ENCODE measurements at places on chromosomes 4 and X. TPM values are rescaled to one million over a fixed set of nuclear protein-coding genes. Genes with fewer than 3 reads are reported as not detected.

The FRMD7 gene
- 0.27 TPM for total RNA-seq

The BTC gene
- total RNA-seq: 7.8 TPM

The NPY1R gene
- total RNA-seq: 35.4 TPM

The DUSP21 gene
- total RNA-seq: not detected

DNA sequence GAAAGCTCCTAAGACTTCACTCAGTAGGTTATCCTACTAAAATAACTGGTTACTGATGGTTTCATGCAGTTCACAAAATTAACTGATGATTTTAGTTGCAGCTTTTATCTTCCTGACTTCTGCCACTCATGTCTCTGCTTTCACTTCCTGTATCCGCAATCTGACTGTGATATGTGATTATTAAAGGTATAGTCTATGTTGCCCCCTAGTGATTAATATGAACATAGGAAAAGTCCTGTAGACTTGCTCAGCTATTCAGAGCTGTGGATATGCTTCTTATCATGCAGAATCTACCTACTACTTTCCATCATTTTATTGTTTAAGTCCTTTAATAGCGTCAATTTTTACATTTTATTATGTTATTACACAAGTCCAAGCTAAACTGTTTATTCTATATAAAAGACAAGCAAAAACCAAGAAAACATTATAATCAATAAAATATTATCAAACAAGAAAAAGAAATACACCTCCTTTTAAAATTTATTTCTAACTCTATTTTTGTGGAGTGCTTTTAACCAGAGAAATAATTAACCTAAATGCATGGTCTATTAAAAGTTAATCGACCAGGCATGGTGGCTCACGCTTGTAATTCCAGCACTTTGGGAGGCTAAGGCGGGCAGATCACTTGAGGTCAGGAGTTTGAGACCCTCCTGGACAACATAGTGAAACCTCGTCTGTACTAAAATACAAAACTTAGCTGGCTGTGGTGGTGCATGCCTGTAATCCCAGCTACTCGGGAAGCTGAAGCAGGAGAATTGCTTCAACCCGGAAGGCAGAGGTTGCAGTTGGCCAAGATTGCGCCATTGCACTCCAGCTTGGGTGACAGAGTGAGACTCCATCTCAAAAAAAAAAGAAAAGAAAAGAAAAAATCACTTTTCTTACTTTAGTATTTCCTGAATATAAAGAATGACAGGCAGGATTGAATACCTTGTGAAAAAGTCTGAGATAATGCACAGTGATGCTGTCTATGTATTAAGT lies 40.4 kb upstream of the TLR2 start:
- H3K36me3 ChIP-seq: no peaks in the 10 kb centered on the region
- DNase-seq: no peak
- H3K27ac ChIP-seq: no peak overlapping the region
- H3K27me3 ChIP-seq: no peaks in the 10 kb centered on the region
- H3K4me3 ChIP-seq: peak overlapping the region; percentile 14

DNA sequence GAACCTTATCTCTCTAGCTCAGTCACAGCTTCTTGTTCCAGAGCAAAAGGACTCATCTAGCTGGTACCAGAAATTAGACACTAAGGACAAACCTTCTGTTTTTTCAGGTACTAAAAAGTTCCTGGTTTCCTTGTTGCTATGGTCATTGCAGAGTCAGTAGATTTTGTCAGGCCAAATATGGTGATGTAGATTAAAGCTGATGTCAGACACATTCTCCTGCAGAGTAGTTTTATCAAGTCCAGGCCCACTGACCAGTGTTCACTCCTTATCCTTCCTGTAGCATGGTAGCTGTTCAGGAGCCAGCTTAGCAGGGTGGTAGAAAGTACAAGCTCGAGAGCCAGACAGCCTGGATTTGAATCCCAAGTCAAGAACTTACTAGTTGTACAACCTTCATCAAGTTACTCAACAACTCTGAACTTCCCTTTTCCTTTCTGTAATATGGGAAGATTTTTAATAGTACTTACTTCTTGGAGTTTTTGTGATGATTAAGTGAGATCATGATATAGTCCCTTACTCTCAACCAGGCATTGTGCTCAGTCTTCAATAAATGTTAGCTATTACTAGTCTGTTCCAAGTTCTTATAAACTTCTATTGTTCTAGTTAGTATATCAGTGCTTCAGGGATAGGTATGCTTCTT lies 17.9 kb downstream of the OCRL start:
- DNase-seq: no peak
- peaks cover 4% of the 10 kb centered on the region for H3K36me3 ChIP-seq
- H3K4me1 ChIP-seq: no peaks in the 10 kb centered on the region
- peak overlapping the region; percentile 30 for H3K27ac ChIP-seq

DNA sequence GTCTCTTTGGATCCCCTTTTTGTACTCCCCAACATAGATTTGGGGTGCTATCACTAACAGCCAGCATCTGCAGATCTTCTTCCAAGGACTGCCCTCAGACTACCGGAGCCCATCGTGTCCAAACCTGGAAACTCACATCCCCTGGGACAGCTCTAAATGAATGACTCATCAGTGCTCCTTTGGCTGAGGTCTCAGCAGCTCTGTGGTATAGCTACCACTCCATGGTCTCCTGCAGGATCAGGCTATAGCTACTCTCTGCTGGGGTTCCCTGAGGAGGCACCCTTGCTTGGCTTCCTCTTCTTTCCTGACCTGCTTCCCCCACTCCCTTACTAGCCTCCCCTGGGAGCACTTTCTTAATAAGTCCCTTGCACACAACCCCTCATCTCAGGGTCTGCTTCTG lies 97.5 kb upstream of the PRPS2 start:
- no peaks in the 10 kb centered on the region for H3K4me1 ChIP-seq
- H3K27me3 ChIP-seq: no peaks in the 10 kb centered on the region
- no peaks in the 10 kb centered on the region for H3K36me3 ChIP-seq
- no peak for DNase-seq

DNA sequence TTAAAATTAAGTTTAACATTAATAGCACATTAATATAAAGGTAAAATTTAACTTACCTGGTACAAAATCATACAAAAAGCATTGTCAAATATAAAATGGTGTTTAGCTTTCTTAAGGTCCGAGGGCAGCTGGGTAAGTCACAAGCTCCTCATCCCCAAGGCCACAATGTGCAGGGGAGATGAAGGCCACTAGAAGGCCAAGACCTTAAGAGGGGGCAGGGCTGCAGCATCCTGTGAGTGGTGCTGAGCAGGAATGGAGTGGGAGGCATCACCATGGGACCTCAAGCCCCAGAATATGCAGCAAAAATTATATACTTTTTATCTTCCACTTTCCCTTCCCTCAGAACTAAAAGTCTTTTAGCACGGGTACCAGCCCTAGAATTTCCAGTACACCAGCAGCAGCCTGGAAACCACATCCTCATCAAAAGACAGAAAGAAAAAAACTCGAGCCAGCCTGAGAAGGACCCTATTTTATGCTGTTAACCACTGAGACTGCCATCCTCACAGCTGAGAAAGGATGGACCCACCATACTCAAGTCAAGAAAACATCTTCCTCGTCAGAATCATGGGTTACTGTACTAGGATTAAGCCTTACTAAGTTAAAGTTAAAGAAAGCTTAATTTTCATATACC lies 13.0 kb upstream of the RHOXF2 start:
- no peaks in the 10 kb centered on the region for H3K27me3 ChIP-seq
- no peaks in the 10 kb centered on the region for H3K4me1 ChIP-seq
- no peak overlapping the region for H3K27ac ChIP-seq
- DNase-seq: no peak
- no peaks in the 10 kb centered on the region for H3K36me3 ChIP-seq

GRCh38 chrX:84258708-84259107 lies 70.7 kb upstream of the RPS6KA6 start:
- no peaks in the 10 kb centered on the region for H3K36me3 ChIP-seq
- no peak overlapping the region for H3K27ac ChIP-seq
- H3K4me1 ChIP-seq: no peaks in the 10 kb centered on the region
- no peak for DNase-seq
- no peak overlapping the region for H3K4me3 ChIP-seq

DNA sequence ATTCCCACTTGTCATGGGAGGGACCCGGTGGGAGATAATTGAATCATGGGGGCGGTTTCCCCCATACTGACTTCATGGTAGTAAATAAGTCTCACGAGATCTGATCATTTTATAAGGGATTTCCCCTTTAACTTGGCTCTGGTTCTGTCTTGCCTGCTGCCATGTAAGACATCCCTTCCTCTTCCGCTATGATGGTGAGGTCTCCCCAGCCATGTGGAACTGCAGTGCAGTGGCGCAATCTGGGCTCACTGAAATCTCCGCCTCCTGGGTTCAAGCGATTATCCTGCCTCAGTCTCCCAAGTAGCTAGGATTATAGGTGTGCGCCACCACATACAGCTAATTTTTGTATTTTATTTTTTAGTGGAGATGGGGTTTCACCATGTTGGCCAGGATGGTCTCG lies 2.9 kb downstream of the HPGDS start:
- H3K36me3 ChIP-seq: no peaks in the 10 kb centered on the region
- H3K27ac ChIP-seq: no peak overlapping the region
- peaks cover 3% of the 10 kb centered on the region for H3K4me1 ChIP-seq

DNA sequence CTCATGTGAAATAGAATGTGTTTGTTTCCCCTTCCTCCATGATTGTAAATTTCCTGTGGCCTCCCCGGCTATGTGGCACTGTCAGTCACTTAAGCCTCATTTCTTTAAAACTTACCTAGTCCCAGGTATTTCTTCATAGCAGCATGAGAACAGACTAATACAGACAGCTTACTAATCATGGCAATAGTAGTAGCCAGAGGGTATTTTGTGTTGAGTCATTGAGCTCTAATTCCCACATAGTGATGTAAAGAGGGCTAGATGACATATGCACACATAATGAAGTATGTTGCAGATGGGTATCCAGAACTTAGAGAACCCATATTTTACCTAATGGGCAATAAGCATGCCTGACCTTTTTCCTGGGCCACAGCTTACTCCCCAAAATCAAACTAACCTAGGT lies 1197.2 kb downstream of the PCDH7 start:
- no peaks in the 10 kb centered on the region for H3K4me1 ChIP-seq
- no peak overlapping the region for H3K4me3 ChIP-seq
- DNase-seq: no peak
- H3K27me3 ChIP-seq: no peaks in the 10 kb centered on the region

- no peaks in the 10 kb centered on the region for H3K36me3 ChIP-seq
- H3K27ac ChIP-seq: no peak overlapping the region
- no peaks in the 10 kb centered on the region for H3K27me3 ChIP-seq
- H3K4me3 ChIP-seq: no peak overlapping the region
- no peaks in the 10 kb centered on the region for H3K4me1 ChIP-seq
Measured at GRCh38 chr4:48162162-48162561, 28.1 kb upstream of the TXK start.

- peaks cover 16% of the 10 kb centered on the region for H3K4me1 ChIP-seq
- no peak for DNase-seq
- no peaks in the 10 kb centered on the region for H3K27me3 ChIP-seq
- no peak overlapping the region for H3K4me3 ChIP-seq
Measured at GRCh38 chr4:145530662-145531061, 49.0 kb downstream of the SMAD1 start.

DNA sequence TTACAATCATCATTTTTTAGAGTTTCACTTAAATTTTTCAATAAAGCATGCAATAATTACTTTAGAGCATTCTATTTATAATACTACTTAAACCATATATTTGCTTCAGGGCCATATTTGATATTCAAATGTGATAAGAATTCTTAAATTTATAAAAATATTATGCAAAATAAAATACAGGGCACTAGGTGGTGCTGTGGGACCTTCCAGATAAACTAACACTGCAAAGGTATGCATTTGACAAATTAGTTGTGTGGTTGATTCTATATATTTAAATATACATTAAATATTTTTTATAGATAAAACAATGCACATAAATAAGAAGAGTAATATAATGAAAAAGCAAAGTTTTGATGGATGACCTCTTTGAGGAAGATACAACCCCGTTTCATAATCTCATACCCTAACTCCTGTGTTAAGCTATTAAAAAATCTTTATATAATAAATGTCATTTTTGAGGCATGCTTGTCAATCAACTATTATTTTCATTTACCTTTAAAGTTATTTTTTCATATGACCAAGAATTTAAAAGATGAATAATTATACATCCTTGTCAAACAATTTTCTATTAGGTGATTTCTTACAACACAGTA lies 128.4 kb downstream of the REELD1 start:
- no peaks in the 10 kb centered on the region for H3K4me1 ChIP-seq
- H3K27ac ChIP-seq: no peak overlapping the region
- no peaks in the 10 kb centered on the region for H3K27me3 ChIP-seq
- H3K36me3 ChIP-seq: no peaks in the 10 kb centered on the region
- DNase-seq: no peak

Data from thoracic aorta (tissue), 2 donors.